SJSA1 (cell line): ENCODE measurements at places on chromosomes 16 and 17. TPM values are rescaled to one million over a fixed set of nuclear protein-coding genes. Genes with fewer than 3 reads are reported as not detected.

PROCA1 gene
- total RNA-seq, result 0.53 and 0.69 TPM in 2 replicates

IKZF3 gene
- under 0.01 TPM in 1 of 2 replicates, not detected in the other for total RNA-seq

GRCh38 chr17:39687101-39687545 is 734 bp downstream of the PGAP3 start:
- DNase-seq, result no peak

- no peak for DNase-seq
Observed at GRCh38 chr16:79871906-79872305, 271.4 kb upstream of the MAF start.

DNA sequence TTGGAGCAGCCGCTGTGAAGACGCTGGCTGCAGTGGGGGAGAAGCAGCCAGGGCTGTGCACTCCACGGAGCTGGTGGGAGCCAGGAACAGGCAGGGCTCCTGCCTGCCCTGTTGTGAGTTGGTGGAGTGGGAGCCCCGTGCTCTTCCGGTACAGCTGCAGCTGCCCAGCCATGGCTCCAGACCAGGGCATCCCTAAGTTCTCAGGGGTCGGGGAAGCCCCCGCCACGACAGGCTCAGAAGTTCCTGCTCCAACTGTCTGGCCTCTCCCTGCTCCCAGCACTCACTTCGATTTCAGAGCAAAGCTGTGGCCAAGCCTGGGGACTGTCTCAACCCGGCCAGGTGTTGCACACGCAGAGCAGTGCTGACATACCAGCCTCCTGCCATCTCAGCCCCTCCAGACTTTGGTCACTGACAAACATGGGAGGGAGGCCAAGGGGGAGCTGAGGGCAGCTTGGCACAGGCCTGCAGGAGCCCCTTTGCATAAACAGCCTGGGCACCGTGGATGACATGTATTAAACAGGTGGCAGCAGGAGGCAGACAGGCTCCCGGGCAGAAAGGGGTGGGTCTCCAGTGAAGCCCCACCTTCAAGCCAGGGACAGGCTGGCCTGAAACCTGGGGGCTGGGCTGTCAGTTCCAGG is 13.9 kb upstream of the KDM8 start:
- DNase-seq, result no peak
